ENCODE measurements at places on chromosomes 13 and 19.

GRCh38 chr19:12668346-12668745 lies 1.7 kb downstream of the WDR83 start:
- no peak for DNase-seq

DNA sequence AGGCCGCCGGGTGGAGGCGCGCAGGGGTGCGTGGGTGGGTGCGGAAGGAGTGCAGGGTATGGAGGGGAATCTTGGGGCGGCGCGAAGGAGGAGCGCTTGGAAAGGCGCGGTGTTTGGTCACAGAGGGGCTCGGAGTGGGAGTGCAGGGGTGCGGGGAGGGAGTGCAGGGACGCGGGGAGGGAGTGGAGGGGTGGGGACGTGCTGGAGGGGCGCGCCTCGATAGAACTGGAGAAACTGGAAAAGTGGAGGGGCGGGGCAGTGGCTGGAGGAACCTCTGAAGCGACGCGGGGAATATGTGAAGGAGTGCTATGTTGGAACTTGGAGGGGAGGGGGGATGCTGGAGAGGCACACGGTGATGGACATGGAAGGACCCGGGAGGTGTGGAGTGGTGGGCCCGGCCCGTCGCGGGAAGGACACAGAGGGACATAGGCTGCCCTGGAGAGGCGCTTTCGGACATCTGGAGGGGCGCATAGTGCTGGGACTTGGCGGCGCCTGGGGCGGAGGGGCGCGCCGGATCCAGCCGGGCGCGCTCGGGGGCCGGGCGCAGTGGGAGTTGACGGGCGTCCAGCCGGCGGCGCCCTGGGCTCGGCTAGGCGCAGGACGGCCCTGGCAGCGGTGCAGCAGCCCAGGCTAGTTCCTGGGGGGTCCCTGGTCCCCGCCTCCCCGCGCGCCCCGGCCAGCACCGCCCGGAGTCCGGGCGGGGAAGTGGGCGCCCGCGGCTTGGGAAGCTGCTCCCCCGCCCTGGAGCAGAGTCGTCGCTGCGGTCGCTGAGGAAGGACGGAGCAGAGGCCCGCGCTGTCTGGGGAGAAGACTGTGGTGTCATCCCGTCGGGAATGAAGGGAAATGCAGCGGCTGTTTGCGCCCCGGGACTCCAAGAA lies 20.8 kb upstream of the SGCG start:
- DNase-seq = no peak

DNA sequence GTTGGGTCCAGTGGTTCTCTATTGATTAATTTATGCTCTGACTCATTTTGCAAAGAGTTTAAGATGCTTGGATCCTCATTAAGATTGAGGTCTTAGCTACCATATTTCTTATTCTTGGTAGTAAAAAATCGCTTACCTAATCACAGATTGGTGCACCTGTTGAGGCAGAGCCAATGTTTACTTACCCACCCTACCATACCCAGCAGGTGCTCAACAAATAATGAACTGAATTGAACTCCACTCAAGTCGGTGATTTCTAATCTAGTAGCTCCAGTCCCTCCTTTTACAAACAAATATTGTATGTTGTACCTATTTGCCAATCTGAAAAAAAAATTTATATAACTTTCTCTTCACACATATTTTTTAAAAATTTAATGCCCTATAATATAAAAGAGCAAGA lies 361.0 kb downstream of the FGF14 start:
- no peak for DNase-seq

- no peak for DNase-seq
These were observed 478.6 kb downstream of the EFNB2 start for GRCh38 chr13:106056851-106057250.

DNA sequence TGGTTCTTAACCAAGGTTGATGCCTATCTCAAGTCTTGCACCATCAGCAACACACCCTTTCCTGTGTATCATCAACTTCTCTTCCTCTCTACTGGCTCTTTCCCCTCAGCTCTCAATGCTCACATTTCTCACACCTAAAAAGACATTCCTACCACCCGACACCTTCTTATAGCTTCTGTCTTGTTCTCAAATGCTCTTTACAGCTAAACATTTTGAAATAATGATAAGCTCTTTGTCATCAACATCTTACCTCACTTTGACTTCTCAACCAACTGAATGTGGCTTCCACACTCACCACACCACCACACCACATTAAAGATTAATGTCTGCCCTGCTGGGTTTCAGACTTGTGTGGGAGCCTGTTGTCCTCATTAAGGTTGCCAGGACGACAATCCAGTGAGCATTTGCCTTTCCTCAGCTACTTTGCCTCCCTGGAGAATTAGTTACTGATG lies 67.8 kb downstream of the RXFP2 start:
- no peak for DNase-seq

- DNase-seq = no peak
These were observed 81.6 kb downstream of the OLFM4 start for GRCh38 chr13:53110181-53110580.

DNA sequence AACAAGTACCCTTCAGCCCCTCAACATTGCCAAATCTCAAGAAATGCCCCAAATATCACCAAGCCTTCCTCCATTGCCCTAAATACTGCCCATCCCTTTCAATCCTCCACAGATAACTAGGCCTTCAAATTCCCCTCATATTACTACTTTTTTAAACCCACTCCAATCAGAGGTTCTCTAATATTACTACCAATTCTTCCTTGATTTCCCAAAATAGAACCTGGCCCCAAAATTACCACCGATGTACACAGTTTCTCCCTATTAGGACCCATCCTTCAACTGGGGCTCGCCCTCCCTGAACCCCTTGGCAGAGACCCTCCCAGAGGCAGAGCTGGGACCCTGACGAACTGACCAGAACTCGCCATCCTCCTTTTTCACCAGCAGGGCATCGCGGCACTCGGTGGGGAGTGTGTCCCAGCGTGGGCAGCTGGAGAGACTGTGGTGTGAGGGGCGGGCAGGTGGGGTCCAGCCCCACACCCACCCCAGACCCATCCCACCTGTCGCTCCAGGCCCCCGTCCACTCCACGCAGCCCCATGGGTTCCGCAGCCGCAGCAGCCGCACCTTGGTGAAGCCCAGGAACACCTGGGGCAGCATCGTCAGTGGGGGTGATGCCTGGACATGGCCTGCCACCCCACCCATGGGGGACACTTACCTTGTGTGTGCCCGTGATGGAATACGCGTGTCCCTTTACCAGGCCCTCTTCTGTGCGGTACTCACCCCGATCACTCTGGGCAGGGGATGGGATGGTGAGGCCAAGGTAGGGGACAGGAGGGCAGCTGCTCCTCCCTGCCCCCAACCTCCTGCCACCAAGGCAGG lies 6.1 kb downstream of the CAPN12 start:
- no peak for DNase-seq

- no peak for DNase-seq
These were observed 125.5 kb upstream of the TRPC4 start for GRCh38 chr13:37995092-37995491.

GRCh38 chr13:54636231-54636630 lies 1607.6 kb downstream of the OLFM4 start:
- DNase-seq = no peak

- no peak for DNase-seq
These were observed 8.5 kb downstream of the SPATA13 start for GRCh38 chr13:24168979-24169378.

DNA sequence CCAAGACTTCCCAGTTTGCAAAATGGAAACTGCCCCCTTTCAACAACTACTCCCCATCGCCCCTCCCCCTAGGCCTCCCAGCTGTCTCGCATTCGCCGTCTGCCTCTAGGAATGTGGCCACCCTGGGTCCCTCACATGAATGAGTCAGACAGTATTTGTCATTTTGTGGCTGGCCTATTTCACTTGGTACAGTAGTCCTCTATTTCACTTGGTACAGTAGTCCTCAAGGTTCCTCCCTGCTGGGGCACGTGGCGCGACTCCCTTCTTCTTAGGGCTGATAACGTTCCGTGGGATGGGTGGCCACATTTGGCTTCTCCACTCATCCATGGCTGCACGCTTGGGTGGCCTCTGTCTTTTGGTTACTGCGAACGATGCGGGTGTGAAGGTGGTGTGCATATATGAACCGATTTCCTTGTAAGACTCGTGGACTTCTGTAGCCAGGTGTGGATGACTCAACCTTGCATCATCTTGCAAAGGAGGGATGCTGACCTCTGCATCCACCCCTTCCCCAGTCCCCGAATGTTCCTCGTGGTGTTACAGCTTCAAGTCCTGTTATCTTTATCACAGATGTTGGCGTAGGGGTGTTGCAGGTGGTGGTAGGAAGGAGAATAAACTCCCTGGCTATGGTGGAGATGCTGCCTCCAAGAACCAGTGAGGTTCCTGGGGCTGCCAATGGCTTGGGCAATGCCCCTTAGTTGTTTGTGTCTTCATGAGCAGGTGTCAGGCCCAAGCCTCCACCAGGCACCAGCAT lies 112.1 kb upstream of the SOX1 start:
- no peak for DNase-seq

- DNase-seq = no peak
These were observed 105.4 kb upstream of the MBNL2 start for GRCh38 chr13:97116754-97117153.

DNA sequence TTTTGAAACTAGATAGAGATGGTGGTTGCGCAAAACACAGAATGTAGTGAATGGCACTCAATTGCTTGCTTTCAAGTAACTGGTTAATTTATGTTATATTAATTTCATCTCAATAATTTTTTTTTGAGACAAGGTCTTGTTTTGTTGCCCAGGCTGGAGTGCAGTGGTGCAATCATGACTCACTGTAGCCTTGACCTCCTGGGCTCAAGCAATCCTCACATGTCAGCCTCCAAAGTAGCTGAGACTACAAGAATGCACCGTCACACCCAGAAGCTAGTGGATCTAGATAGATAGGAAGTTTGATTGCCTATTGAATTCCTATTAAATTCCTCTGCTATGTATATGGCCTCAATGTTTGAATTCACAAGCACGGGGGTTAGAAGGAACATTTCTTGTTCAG lies 26.4 kb upstream of the ADGRE2 start:
- no peak for DNase-seq

- DNase-seq = no peak
These were observed 504.3 kb downstream of the IRS2 start for GRCh38 chr13:109281903-109282635.

DNA sequence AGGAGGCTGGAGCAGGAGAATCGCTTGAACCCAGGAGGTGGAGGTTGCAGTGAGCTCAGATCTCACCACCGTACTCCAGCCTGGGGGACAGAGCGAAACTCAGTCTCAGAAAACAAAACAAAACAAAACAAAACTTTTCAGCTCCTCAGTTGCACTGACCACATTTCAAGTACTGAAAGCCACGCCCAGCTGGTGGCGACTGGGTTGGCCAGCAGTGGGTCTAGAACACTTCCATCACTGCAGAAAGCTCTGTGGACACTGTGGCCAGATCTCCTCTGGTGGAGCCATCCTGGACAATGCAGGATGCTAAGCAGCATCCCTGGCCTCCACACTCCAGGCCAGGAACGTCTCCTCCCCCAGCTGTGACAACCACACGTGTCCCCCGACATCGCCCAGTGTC lies 21.1 kb downstream of the TLE2 start:
- DNase-seq = no peak

DNA sequence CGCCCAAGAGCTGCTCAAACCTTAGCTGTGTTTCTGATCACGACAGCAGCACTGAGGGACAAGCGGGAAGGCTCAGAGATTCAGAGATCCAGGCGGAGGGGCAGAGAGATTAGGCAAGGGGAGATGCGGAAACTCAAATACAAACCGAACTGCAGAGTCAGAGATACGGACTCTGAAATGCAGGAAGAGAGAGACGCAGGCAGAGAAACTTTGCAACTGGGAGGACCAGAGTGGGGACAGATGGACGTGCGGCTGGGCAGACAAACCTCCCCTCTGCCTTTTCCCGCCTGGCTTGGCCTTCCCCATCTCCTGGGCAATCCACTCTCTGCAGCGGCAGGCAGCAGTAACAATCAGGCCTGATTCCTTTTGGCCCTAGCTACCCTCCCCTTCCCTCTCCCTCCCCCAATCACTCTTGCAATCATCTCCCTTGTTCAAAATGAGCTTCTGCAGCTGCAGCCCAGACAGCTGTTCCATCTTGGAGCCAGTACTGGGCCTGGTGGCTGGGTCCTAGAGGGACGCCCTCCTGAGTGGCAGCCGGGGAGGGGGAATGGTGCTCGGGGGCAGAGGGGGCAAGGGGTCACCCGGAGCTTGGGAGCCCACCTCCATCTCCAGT lies 29.7 kb downstream of the OLFM2 start:
- no peak for DNase-seq

GRCh38 chr13:45046445-45046844 lies 57.1 kb downstream of the GPALPP1 start:
- no peak for DNase-seq

GRCh38 chr13:42354241-42355091 lies 82.5 kb downstream of the AKAP11 start:
- DNase-seq = no peak

DNA sequence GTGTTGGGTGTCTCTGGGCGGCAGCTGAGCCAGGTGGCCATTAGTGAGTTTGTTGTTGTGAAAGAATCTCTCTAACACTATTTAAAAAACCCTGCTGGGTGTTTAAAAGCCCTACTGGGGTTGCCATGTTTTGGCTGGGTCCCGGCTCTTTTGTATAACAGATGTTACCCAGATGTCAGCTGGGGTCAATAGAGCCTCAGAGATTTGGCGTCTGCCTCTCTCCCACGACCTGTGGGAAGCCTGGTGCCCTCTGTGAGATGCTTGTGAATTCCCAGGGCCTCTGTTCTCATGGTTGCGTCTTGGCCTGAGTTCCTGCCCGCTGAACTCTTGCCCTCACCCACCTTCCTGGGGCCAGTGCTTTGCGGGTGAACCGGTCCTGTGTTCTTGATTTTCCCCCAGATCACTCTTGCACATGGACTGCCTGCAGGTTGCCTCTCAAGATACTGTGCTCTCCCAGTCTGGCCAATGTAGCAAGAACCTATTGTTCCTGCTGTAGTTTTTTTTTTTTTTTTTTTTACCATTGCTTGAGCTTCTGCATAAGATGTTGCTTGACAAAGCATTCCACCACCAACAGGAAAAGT lies 9.5 kb downstream of the NFILZ start:
- DNase-seq = no peak

DNA sequence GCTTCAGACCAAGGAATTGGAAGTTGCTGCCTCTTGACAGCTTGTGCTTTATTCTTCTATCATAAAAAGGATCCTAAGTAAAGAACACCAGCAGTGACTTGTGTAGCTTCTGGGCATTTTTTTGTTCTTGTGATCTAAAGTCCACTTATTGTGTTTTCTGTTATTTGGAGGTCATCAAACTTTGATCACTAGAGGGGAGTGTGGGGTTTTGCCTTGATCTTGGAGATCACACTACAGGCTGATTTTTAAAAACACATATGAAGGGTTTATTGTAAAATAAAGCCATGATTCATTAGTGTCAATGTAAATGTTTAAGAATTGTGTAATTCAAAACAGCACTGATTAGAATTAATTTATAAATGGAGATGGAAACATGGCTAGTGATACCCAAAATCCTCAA lies 328.7 kb upstream of the EDNRB start:
- no peak for DNase-seq

DNA sequence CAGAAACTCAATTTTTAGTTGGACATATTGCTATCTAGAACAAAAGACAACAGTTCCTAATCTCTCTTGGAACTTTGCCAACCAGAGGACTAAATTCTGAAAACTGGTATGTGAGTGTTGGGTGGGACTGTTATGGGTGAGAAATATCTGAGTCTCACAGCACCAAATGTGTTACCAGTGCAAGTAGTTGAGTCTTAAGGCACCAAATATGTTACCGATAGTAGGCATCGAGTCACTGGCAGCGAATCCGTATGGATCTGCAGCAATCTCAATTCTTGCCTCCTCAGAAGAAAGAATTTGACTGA lies 575.2 kb downstream of the DACH1 start:
- DNase-seq = no peak

All from stimulated activated CD8-positive, alpha-beta memory T cell treated with anti-CD3 and anti-CD28 coated beads, Interleukin-12 subunit alpha, Interleukin-12 subunit beta, amount 100 ng/mL, for 1 hour (primary cell).